CD4-positive, alpha-beta T cell (primary cell): ENCODE measurements at places on chromosomes 1 and 21.

GRCh38 chr1:66684353-66684752, 67.9 kb upstream of the DYNLT5 start:
- DNase-seq = no peak

DNA sequence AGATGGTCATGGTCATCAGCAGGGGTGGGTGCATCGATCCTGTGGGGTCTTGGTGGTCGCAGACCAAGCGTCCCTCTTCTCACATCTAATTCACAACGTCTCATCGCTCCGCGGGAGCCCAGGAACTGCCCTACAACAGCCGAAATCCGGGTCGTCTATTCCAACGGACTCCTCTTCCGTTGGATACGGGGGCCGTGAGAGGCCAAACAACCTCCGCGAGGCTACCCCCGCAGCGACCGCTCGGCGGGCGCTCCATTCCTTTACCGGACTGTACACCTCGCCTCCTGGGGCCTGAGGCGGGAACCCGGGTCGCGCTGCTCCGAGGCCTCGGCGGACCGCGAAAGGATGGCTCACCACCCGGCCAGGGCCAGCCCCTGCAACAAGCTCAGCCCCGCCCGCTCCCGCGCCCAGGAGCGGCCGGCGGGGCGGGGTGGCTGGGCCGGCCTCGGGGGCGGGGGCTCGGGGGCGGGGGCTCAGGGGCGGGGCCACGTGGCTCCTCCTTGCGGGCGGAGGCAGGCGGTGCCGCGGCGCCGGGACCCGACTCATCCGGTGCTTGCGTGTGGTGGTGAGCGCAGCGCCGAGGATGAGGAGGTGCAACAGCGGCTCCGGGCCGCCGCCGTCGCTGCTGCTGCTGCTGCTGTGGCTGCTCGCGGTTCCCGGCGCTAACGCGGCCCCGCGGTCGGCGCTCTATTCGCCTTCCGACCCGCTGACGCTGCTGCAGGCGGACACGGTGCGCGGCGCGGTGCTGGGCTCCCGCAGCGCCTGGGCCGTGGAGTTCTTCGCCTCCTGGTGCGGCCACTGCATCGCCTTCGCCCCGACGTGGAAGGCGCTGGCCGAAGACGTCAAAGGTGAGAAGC, at the start of gene QSOX1:
QSOX1 (plus strand) TSS at position 545 of the 857 bp plus-strand sequence; CDS start at position 584, 39 bp downstream.
- DNase-seq = peak; percentile 84

- DNase-seq = no peak
Measured at GRCh38 chr1:156347331-156347730, 9.0 kb downstream of the TSACC start.

- DNase-seq = no peak
Measured at GRCh38 chr1:82593561-82593960, 792.8 kb downstream of the ADGRL2 start.

DNA sequence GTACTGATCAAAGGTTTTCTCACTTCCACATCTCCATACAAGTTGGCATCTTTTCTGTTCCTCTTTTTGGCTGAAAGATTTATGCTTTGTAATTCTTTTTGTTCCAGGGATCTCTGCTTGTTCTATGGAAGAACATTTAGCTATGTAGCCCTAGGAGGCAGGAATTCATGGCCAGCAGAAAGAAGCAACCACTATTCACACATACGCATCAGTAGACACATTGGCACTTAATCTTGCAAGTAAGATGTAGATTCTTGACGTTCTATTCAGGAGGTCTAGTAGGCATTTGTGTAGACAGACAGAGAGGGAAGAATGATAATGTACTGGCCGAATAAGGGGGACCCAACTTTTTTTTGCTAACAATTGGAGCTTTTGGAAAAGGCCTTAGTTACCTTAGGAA, 336.0 kb downstream of the NUF2 start:
- no peak for DNase-seq

DNA sequence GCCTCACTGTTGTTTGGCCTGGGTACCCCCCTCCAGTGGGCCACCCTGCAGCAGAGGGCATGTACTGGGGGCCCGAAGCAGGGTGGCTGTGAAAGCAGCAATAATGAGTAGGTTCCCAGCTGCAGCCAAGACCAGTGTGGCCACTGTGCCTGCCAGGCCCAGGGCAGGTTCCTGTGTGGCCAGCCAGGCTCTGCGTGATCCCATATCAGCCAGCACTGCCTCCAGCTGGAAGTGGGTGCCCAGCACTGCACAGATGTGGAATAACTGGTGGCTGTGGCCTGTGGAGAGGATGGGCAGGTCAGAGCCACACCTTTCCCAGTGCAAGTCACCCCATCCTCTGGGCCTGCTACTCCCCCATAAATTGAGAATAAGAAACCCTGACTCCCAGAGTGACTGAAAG, 2.1 kb downstream of the BGLAP start:
- DNase-seq = no peak

DNA sequence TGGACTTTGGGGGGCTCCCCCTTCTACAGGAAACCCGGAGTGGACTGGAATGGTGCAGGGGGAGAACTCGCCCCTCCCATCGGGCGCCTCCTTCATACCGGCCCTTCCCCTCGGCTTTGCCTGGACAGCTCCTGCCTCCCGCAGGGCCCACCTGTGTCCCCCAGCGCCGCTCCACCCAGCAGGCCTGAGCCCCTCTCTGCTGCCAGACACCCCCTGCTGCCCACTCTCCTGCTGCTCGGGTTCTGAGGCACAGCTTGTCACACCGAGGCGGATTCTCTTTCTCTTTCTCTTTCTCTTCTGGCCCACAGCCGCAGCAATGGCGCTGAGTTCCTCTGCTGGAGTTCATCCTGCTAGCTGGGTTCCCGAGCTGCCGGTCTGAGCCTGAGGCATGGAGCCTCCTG, at the start of gene TNFRSF14:
TNFRSF14 (plus strand) TSS at position 95 of the 401 bp plus-strand sequence; CDS start at position 389, 294 bp downstream.
- peak; percentile 54 for DNase-seq

- DNase-seq = no peak
Measured at GRCh38 chr1:113168946-113169345, 95.9 kb downstream of the LRIG2 start.

DNA sequence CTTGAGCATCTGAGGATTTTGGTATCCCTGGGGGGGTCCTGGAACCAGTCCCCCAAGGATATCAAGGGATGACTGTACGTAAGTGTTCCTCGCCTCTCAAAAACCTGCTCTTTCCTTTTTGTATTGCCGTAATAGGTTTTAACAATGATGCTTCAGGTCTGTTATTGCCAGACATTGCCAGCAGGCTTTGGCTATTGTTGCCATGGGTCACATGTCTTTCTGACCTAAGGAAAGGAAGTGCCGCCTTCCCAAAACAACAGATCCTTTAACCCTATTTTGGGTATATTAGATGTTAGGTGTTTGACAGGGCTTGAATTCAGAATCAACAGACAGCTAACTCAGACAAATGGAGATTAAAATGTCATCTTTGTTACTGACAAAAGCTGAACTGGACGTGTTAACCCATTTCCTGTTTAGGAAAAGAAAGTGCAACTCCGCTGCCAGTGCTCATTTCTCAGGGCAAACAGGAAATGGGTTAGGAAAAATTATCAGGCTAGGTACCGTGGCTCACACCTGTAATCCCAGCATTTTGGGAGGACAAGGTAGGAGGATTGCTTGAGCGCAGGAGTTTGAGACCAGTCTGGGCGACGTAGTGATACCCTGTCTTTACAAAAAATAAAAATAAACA, 12.4 kb upstream of the PRPF38B start:
- DNase-seq = no peak

GRCh38 chr1:68178821-68179490, 53.4 kb downstream of the WLS start:
- DNase-seq = no peak

DNA sequence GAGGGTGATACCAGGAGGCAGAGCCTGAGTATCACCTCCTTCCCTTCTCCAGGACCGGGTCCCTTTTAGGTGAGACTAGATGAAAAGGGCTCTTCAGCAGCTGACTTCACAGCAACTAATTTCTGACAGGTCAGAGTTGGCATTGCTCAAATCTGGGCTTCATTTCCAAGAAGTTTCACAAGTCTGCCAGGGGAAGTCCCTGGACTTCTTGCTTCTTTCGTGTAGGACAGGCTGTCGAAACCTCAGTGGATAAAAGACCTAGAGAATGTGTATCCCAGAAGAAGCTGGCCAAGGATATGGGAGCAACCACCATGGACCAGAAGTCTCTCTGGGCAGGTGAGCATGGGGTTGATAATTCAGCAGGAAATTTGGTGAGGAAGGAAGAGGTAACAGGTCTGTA, at the start of gene CHI3L2:
CHI3L2 (plus strand) TSS at position 280 of the 400 bp plus-strand sequence; CDS start at position 297, 17 bp downstream.
- DNase-seq = no peak

GRCh38 chr1:32031578-32032274, 18.1 kb downstream of the KHDRBS1 start:
- no peak for DNase-seq

- no peak for DNase-seq
Measured at GRCh38 chr21:45613396-45613795, 30.1 kb upstream of the PCBP3 start.

GRCh38 chr1:230069796-230070195, 2.8 kb downstream of the GALNT2 start:
- DNase-seq = no peak

- no peak for DNase-seq
Measured at GRCh38 chr1:24362396-24362795, 43.2 kb downstream of the GRHL3 start.

DNA sequence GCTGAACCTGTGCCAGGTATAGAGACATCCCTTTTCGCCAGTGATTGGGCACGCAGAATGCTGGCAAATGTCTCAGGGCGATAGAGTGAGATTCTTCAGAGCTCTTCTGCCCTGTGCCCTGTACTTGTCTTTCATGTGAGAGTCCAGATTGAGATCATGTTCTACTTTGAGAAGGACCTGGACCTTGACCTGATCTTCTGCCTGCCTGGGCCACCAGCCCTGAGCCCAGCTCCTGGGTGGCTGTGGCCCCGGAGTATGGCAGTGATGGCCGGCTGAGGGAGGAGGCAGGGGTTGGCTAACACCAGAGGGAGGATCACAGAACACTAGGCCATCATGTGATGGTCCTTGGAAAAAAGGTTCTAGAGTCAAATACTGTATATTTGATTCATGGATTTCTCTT, 13.8 kb downstream of the STRIP1 start:
- no peak for DNase-seq

DNA sequence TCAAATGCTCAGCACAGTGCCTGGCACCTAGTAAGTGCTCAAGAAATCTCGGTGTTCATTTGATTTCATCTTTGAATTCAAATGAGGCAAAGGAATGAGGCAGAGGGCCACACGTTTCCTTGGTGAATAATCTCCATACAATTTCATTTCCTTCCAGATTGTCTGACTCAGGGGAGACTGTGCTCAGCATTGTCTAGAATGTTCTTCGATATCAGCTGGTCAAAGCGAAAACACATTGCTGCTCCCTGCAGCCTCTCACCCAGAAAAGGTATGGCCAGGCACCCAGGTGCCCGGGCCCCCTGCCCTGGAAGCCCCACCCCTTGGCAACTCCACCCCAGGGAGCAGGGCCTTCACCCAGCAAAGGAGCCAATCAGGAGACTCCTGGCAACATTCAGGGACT, 55.8 kb downstream of the FBXO2 start:
- DNase-seq = no peak

DNA sequence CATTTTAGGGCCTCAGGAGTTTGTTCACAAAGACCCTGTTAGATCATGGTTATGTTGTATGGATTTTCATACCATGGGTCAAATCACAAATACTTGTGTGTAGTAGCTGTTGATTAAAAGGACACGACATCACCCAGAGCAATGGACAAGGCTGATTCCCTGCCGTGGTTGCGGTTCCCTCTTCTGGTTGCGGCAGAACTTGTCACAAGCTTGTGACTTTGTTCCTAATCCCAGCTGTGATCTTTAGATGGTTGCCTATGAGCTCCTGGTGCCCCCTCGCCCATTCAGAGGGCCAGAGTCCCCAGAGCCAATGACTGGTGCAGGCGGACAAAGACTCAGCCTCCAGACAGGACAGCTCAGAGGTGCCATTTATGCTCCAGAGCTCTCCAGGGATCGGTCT, 11.8 kb upstream of the SDHB start:
- no peak for DNase-seq

DNA sequence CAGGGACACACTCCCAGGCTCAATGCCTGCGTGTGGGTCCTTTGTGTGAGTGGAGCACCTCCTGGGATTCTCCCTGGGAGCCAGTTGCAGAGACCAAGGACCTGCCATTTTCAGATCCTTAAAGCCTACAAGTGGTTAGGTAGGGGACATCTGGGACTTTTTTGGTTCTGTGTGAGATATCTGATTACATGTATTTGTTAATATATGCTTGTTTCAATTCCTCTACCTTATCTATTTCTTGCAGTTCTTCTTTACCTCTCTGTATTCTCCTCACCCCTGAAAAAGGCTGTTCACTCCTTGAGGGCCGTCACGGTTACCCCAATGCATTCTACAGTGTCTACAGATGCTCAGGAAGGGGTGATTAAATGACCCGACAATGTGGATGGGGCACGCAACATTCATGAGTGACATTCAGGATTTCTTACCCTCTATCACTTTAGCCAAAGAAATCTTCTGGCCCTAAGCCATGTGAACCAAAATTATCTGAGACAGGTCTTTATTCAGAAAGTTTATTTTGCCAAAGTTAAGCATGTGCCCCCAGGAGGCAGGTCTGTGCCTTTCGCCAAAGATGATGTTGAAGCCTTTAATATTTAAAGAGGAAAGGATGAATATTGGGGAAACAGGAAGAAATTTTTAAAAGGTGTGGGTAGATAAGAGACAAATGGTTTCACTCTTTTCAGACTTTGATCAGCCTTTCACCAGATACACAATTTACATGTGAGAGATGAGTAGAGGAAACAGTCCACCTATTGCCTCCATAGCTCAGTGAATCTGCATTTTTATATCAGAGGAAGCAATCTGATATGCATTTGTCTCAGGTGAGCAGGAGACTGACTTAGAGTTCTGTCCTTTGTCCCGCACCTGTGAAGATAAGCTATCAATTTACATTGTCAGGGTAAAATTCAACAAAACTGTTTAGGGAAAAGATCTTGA, 44.6 kb upstream of the MPZL1 start:
- no peak for DNase-seq

DNA sequence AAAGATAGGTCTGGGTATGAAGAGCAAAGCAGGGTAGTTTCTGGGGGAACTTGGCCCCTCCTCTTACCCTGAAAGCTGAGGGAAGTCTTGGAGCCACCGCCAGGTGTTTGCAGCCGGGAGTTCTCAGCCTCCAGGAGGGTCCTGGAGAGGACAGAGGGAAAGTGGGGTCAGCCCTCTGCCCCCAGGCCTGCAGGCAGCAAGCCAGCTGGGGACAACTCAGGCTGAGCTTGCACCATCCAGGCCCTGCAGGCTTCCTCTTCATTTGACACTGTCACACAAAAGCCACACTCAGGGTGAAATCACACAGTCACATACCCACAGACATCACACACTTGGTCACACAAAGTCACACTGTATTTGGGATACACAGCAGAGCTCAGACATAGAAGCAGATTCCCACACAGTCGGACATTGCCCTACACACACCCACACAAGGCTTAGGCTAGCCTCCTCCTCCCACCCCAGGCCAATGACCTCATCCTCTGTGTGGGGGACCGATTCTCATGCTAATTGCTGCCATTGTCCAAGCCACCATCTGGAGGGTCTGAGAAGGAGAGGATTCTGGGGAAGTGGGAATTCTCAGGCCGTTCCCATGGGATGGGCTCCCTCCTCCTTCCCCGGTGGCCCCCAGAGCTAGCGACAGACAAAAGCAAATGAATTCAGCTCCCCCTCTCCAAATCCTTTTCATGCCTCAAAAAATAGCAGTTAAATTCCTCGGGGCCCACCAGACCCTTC, 3.7 kb downstream of the NES start:
- no peak for DNase-seq
